ENCODE measurements at places on chromosomes 13 and 19.
A peak's percentile ranks its signal among the peaks of the same experiment; 100 is the strongest.

- peak; percentile 71 for DNase-seq
Observed at GRCh38 chr19:11096210-11096841, 7.1 kb downstream of the LDLR start.

DNA sequence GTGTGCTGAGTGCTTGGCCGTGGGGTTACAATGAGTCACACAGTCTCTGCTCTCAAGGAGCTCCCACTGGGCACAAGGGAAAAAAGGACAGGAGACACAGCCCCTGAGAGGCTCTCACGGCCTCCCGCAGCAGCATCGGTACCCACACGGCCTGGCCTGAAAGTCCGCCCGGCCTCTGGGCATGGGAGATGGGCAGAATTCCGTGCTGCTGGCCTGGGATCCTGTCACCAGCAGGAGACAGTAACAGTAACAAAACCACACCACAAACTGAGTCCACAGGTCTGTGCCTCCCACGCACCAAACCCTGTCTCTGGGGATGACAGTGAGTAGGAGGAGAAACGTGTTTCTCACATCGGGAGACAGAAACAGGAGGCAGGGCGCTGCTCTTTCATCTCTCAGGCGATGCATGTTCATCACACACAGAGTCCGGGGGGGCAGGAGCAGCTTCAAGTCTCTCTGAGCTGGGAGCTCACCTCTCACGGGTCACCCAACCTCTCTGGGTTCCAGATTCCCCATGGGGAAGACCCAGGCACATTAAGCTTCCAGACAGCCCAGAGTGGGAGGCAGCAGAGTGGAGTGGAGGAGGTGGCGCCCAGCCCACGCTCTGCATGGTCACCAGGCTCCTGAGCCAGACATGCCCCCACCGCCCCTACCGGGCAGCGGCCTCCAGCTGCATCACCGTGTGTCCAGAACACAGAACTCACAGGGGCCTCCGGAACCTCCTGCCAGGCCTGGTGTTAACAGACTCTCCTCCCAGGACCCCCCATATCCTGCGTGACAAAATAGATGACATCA lies 124.7 kb upstream of the VSTM2B start:
- DNase-seq: peak; percentile 7

GRCh38 chr19:6599866-6600454 lies 9.0 kb upstream of the CD70 start:
- DNase-seq: no peak

GRCh38 chr13:23510544-23510916 lies 59.7 kb upstream of the TNFRSF19 start:
- peak; percentile 80 for DNase-seq

DNA sequence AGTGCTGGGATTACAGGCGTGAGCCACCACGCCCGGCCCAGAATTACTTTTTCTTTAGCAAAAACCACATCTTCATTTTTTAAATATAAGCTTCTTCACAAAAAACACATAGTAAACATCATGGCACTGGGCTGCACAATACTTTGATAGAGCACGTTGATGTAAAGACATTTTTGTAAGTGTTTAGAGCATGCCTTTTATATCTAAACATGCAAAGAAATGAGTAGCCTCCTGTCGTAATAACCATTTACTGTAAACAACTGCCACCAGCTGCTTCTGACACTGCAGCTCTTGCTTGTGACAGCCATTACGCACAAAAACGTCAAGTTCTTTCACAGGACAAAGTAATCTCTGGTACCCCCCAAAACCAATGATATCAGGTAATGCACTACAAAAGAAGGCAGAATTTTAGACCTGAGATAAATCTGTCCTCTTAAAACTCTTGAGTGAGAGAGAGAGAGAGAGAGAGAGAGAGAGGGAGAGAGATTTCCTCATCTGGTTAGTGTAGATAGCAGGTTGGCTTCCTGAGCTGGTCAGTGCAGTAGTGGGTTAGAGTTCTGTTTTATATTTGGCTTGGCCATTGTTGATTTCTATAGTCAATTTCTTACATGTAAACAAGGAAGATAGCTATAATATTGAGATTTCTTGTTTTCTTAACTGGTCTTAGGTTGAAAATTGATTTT lies 6.7 kb upstream of the ZNF548 start:
- no peak for DNase-seq

DNA sequence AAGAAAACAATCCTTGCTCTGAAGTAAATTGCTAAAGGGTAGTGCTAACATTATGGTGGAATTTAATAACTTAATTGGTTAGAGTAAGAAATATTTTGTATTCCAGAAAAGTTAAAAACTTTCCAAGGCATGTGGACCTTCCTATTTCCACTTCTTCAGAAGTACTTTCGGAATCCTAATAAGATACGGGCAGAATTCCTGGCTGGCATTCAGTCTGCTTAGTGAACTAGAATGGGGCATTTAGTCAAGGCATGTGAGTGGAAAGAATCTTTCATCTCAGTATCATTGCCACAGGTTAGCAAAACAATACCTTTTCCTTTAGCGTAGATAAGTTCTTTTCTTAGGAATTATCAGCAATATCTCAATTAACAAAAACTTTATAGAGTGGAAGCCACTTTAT lies 85.1 kb downstream of the TNFRSF19 start:
- no peak for DNase-seq

- peak; percentile 81 for DNase-seq
Observed at GRCh38 chr19:8005534-8006256, at the start of gene ELAVL1. Gene ELAVL1 (minus strand): TSS chr19:8005641. CDS start chr19:7991815, 13,826 bp downstream.
